ENCODE measurements at places on chromosomes 1 and 21.

DNA sequence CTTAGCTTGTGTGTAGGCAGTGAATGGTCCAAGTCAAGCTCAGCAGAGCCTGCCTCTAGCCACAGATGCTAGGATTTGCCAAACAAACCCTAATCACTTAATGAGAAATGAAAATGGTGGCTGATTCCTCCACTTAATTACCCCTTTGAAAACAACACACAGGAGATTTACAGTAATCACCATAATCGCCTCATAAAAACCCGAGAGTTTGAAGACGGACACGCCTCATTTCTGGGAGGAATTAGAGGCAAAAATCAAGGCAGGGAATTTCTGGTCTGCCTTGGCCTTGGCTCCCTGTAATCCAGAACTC lies 16.3 kb upstream of the FOXE3 start:
- no peak for DNase-seq

GRCh38 chr1:42427240-42427639 lies 28.6 kb downstream of the ZMYND12 start:
- no peak for DNase-seq

DNA sequence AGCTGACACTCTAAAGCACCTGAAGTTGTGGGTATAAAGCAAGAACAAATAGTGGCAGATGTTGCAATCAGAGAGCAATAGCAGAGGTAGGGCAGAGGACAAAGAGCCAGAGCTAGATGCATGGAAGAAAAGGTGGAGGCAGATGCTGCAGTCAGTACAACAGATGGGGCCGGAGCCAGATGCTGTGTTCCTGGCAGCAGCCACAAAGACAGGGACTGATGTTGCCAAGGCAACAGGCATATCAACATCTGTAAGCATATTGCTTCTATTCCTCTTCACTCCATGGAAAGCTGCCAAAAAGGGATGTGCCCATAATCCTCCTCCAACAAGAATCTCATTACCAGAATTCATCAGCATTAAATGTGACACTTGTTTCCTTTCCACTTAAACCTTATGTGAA lies 108.0 kb downstream of the TNNI3K start:
- no peak for DNase-seq

- no peak for DNase-seq
Measured at GRCh38 chr1:95340061-95340460, 106.1 kb downstream of the RWDD3 start.

DNA sequence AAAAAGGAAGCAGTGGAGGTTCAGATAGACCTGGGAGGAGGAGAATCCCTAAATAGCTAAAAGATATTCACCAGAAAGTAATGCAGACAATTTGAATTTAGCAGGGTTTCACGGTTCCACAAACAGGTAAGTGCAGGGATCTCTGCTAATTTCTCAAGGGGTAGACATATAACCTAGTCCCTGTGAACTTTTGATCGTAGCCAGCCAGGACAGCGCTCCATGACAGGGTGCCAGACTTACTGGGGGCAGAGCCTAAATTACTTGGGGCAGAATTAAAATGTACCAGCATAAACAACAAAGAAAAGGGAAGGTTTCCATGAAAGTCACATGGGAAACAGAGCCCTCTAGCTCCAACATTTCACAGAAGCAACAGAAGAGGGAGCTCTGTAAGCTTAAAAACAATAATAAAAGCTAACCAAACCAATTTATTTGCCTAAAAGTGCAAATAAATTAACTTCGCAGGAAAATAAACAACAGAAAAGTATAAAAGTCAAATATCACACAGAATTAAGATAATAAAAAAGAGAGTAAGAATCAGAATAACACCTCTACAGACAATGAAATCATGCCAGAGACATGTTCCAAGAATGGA lies 198.3 kb downstream of the DUSP10 start:
- DNase-seq, result peak; percentile 27

DNA sequence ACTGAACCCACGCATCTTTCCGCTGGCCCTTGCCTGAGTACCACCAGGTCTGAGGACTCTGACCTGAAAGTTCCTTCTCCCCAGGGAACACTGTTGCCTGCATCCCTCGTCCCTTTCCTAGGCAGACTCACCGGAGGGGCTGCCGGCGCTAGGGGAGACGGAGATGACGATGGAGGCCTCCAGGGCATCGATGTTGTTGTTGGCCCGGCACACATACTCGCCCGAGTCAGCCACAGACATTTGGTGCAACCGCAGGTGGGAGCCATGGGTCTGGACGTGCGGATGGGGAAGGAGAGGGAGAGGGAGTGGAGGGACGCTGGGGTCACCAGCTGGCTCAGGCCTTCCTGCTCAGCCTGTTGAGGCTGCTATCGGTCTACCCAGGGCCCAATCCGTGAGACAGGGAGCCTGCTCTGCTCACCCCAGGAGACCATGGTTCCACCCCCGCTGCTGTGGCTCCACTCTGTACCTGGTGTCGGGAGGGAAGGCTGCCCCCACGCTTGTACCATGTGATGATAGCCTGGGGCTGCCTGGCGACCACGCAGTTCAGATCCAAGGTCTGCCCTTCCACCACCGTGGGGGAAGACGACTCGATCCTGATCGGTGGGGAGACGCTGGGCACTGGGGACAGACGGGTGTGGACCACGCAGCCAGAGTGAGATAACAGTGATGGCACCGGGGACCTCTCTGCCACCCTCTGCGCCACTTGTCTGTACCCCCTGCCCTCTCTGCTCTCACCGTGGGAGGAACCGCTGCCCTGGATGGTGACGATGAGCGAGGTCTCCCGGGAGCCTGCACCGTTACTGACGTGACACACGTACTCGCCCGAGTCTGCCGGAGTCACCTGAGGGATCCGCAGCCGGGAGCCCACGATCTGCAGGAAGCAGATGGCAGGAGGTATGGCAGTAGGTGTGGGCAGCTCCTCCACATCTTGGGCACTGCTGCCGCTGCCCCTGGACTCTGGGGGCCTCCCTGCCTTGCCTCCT lies 35.4 kb downstream of the LDLRAD2 start:
- DNase-seq, result no peak

Measured in T-helper 2 cell (primary cell).